ENCODE measurements at places on chromosomes 7 and 10.

GRCh38 chr7:134948736-134949135, 37.6 kb upstream of the AGBL3 start:
- no peak for DNase-seq

- no peak for DNase-seq
These were observed 10.3 kb downstream of the JAKMIP3 start for GRCh38 chr10:132075909-132076577.

GRCh38 chr10:113566888-113567287, 14.0 kb downstream of the HABP2 start:
- no peak for DNase-seq

DNA sequence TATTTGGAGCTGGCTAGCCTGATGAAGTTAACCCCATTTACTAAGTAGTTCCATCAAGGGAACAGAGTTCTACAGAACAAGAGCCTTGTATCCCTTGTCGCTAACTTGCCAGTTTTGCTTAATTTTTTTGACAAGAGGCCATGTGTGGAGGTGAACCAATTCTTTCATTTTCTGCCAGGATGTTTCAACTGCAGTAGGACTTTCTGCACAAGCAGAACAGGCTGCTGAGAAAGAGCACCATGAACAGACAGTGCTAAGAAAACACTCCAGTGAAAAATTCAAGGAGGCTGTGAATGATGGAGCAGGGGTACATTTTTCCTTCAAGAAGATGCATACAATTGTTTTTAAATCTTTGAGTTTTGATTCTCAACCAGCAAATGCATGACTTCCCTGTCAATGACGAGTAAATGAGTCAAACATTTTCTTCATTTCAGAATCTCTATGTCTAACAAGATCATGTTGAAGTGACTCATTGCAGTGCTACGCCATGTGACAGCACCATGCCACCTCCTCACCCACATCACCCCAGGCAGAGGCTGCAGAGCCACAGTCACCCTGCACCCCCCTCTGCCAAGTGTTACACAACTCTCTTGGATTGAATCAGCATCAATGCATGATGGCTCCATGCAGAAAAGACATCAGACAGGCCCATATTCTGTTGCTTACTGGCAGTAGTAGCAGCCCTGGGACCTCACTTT, 193.1 kb downstream of the COBL start:
- no peak for DNase-seq

DNA sequence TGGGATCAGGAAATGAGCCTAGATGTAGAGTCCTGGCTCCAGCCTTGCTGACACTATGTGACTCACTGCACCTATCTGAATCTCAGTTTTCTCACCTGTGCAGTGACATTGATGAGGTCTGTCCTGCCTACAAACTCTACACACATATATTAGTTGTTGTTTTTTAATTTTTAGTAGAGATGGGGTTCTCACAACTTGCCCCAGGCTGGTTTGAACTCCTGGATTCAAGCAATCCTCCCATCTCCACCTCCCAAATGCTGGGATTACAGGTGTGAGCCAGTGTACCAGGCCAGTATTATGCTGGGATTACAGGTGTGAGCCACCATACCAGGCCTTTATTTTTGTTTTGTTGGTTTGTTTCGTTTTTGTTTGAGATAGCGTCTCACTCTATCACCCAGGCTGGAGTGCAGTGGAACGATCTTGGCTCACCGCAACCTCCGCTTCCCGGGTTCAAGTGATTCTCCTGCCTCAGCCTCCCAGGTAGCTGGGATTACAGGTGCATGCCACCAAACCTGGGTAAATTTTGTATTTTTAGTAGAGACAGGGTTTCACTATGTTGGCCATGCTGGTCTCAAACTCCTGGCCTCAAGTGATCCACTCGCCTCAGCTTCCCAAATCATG, 11.8 kb upstream of the DDIT4 start:
- DNase-seq = peak; percentile 75

DNA sequence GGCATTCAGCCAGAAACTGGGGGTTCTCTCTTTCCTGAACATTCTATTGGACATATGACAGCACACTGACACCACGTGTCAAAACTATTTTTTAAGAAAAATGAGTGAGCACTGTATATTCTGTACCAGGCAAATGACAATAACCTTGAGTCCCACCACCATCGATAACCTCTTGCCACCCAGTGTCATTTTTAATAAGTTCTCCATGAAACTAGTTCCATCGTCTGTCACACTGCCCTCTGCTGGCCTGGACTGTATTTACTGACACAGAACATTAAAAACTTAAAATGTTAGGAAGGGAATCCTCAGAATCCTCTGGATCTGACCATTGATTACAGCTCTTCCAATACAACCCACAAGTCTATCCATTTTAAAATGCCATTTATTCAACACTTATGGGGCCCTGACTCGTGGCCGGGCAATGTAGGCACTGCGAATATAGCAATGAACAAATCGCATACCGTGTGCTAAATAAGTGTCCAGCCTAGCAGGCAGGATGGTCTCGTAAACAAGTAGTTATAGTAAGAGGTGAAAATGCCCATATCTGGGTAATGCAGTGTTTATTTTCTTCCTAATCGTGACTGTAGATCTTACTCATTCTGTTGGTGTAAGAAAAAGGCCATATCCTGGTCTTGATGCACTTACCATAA, 35.9 kb upstream of the CACNB2 start:
- peak; percentile 33 for DNase-seq

- no peak for DNase-seq
These were observed 12.9 kb upstream of the SNX10 start for GRCh38 chr7:26278770-26279169.

- DNase-seq = no peak
These were observed 9.2 kb downstream of the AKR1B1 start for GRCh38 chr7:134449680-134450079.

GRCh38 chr10:76942628-76943416, 694.8 kb downstream of the KCNMA1 start:
- no peak for DNase-seq

- DNase-seq = no peak
These were observed 38.8 kb upstream of the SHH start for GRCh38 chr7:155850766-155851678.

DNA sequence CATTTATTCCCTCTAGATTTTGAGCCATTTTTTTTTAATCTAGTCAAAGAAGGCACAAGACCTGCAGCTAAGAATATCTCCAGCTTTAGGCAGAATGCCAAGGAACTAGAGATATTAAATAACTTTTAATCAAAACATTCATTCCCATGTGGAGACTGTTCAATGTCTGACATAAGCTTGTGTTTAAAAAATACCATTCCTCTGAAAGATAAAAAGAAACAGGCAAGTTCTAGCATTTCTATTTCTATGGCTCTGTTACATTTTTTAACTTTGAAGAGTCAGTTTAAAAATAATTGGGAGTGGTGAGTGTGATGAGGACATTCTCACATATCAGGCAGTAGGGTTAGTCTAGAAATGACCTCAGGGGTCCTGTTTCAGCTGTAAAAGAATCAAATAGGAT, 48.0 kb downstream of the RHOBTB1 start:
- no peak for DNase-seq

- DNase-seq = no peak
These were observed 89.2 kb downstream of the RBM20 start for GRCh38 chr10:110733218-110733952.

- no peak for DNase-seq
These were observed 456.8 kb upstream of the KLF6 start for GRCh38 chr10:4241724-4242345.

DNA sequence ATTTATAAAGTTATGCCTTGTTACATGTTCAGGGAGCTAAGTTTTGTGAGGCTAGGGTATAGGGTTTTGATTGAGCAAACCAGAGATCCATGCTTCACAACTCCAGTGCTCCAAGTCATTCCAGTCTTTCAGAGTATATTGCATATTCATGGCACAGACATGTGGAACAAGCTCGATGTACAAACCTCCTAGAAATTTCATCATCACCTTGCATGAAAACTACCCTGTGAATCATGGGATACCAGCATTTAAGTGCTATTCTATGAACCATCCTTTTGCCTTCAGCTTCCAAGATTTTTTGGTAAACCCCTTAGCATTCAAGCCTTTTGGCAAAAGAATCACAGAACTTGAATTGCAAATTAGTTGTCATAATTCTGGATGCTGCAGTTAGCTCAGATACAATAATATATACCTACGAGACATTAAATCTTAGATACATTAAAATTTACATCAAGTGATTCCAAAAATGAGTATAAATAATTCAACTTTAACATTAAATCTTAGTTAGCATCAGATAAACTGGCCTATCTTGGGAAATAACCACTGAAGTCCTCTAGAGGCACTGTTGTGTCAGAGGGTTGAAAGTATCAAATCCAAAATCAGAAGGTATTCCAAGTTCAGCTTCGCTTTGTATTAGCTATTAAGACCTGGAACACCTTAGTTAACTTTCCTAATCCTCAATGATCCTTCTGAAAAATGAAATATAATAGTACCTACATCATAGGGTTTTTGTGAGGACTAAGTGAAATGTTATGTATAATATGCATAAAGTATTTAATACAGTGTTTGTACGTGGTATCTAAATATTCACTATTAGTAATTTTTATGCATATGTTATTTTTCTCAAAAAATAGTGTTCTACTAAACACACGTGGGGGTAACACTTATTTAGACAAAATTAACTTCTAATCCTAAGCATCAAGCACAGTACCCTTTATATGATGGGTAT, 55.5 kb upstream of the CABCOCO1 start:
- no peak for DNase-seq
